Forelimb muscle (tissue), 1 donor: ENCODE measurements at places on chromosomes 7 and 10.

DNA sequence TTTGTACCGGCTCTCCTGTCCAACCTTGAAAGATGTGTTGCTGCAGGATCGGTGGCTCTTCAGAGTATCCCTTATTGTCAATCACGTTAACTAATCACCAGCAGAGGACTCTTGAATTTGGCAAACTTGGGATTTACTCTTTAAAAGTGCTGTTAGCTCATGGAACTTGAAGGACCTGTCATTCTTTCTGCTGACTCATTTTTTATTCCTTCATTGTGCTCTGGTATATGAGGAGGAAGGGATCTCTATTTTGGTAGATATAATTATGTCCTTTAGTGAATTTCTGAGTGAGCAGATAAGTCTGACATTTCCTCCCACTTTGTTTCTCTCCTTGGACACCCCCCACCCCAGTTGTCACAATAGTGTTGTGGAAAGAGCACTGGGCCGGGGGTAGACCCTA lies 175.1 kb upstream of the HDAC9 start:
- DNase-seq: no peak

- no peak for DNase-seq
Measured at GRCh38 chr10:130910848-130911247, 400.7 kb downstream of the TCERG1L start.

DNA sequence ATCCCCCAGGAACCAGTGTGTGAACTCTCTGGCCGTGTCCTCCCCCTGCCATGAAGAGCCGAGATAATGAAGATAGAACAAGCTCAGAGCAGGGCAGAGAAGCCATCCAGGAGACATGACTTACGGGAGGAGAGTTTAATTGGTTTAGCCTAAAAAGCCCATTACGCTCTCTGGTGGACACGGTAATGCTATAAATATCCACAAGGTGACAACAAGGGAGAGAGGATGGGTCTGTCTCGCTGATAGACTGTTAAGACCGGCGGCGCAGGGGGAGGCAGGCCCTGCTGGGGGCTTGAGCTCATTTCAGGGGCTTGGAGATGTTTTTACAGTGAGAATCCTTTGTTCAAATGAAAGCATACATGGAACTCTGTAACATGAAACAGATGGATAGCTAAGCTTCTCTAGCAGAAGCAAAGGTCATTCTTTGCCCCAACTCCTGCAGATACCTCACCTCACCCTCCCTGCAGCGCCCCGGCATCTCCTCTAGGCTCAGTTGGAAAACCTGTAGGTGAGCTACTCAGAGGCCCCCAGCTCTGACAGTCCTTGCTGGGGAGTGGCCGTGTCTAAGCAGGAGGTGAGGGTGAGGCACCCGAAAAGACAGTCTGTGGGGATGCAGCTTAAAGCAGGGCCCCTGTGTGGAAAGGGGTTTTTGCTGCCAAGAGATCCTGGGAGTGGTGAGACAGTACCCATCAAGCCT lies 40.8 kb upstream of the LOXL4 start:
- DNase-seq: no peak

DNA sequence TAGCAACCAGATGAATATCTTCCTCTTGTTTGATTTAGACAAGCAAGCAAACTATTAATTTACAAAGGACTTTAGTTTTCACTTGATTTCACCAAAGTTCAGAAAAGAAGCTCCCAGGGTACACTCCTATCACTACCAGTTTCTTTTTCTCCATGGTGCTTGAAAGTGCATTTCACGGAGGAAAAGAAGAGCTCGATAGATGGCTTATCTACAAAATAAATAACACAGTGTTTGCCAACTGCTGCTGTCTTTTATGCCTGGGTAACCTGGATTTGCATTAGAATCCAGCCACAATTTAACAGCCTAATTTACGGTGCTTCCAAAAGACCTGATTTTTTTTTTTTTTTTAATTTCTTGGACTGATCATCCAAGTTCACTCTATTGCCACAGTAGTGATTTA lies 275.7 kb downstream of the GPR37 start:
- no peak for DNase-seq

GRCh38 chr7:27745064-27745583 lies 5.2 kb downstream of the TAX1BP1 start:
- no peak for DNase-seq

- DNase-seq: no peak
Measured at GRCh38 chr7:128875523-128875948, 12.9 kb downstream of the ATP6V1F start.

DNA sequence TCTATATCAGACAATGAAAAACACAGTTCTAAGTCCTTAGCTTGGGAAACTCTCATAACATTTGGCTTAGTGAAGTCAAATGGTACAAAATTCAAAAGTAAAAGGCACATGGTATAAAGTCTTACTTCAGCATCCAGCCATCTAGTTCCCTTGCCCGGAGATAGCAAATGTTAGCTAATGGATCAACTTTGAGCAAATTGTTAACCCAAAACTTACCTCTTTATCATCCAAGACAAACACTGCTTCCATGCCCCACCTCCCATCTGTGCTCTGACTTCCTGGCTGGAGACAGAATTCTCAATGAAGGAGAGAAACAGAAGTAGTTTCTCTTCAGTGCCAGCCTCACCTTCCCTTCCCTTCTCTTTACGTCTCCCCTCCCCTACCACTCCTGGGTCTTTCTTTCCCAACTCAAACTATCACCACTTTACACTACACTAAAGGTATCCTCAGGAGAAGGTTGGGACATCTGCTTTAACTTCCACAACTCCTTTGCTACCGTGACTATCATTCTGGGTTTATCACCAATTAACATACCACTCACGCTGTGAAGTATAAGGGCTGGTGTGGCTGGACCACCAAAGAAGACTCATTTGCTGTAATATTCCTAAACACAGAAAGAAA lies 21.2 kb upstream of the ZNRF2 start:
- DNase-seq: no peak

- DNase-seq: no peak
Measured at GRCh38 chr10:13961097-13961496, 369.6 kb downstream of the FRMD4A start.
